Suppressor macrophage treated with lipopolysaccharide for 4 hours (primary cell): ENCODE measurements at places on chromosomes 7 and 10.
A peak's percentile ranks its signal among the peaks of the same experiment; 100 is the strongest.

GRCh38 chr7:45098983-45099839 lies 10.4 kb upstream of the NACAD start:
- no peak for DNase-seq

DNA sequence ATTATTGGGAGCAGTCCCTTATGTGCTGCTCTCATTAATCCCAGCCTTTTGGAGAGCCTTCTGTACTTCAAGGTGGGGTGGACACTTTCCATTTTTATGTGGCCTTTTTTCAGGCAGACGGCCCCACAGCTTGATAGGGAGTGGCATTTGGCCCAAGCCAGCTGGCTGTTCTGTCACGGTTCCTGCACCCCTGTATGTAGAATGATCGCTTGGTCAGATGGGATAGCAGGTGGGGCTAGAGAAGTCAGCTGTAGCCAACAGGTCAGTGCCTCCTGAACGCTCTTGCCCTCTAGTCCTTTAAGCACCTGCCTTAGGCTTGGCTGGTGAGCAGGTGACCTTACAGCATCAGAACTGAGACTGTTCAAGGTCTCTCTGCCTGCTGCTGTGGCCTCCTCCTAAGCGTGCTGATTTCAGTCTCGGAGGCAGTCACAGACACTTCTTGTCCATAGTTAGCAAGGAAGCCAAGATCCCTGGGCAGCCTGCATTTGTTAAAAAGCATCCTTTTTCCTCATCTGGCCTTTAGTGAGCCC lies 95.3 kb downstream of the LRRC4 start:
- DNase-seq, result no peak

- DNase-seq, result no peak
These were observed 68.2 kb upstream of the AHR start for GRCh38 chr7:17230099-17230807.

GRCh38 chr10:47381427-47382379 lies 2.4 kb downstream of the ZNF488 start:
- no peak for DNase-seq

DNA sequence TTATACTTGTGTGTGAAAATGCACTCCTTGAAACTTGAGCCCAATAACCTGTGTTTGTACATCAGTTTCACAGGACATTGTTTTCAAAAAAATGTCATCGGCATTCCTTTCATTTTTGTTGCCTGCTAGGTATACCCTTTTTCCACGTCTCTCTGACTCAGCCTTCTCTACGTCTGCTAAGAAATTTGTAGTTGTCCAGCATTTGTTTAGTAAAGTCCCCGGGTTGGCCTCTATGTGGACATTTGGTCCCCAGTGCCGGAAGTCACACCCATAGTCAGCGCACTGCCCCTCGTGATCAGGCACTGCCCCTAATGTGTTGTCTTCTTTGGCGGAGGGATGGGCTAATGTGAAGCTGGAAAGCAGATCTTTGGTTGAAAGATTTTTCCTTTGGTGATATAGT lies 222.3 kb downstream of the LRMDA start:
- DNase-seq, result no peak

GRCh38 chr10:96236090-96236478 lies 35.3 kb downstream of the BLNK start:
- DNase-seq, result peak; percentile 16
